Skin of body (tissue), 3 donors: ENCODE measurements at places on chromosomes 16 and 17. TPM values are rescaled to one million over a fixed set of nuclear protein-coding genes. Genes with fewer than 3 reads are reported as not detected.

- no peak for DNase-seq
These were observed 1.1 kb upstream of the RASD1 start for GRCh38 chr17:17497065-17497844.

GRCh38 chr17:77736199-77736585 lies 222.3 kb upstream of the TNRC6C start:
- no peak for DNase-seq

DNA sequence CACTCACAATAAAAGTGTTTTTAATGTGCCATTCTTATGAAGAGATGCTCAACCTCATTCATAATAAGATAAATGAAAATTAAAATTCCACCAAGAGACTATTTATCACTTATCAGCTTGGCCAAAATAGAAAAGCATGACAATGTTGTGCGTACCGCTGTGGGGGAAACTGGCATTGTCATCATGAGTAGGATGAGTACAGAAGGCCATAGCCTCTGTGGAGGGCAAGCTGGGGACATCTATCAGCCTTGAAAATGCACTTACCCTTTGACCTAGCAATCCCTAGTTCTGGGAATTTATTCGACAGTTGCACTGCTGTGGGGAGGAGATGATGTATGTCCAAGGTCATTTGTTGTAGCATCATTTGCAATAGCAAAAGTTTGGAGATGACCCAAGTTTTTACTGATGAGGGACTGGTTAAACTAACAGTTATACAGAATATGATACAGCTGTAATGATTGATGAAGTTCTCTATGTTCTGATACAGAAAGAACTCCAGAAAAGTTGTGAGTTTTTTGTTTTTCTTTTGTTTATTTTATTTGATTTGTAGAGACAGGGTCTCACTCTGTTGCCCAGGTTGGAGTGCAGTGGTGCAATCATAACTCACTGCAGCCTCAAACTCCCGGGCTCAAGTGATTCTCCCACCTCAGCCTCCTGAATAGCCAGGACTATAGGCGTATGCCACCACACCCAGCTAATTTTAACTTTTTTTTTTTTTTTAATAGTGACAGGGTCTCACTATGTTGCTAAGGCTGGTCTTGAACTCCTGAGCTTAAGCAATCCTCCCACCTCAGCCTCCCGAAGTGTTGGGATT lies 13.7 kb upstream of the PRKCB start:
- DNase-seq = no peak

DNA sequence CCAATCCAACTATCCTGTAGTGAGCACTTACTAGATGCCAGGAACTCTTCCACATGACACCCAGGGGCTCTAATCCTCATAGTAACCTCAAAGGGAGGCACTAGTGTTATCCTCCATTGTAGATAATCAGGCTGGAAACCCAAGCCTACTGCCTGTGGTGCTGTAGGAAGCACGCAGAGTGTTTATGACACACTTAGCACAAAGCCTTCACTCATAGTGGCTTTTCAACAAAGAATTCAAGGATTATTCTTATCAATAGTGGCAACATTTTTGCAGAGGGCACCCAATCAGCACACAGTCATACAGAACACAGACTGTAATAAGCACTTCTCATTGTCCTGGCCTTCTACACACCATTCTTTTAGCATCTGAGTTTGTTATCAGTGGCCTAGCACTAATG lies 18.5 kb upstream of the SOX9 start:
- DNase-seq = no peak

GRCh38 chr16:85153046-85153445 lies 40.8 kb upstream of the CIBAR2 start:
- no peak for DNase-seq

- no peak for DNase-seq
These were observed 696 bp upstream of the PSMC5 start for GRCh38 chr17:63826468-63827001.

- DNase-seq = no peak
These were observed 270.1 kb downstream of the SOX9 start for GRCh38 chr17:72390675-72391508.

DNA sequence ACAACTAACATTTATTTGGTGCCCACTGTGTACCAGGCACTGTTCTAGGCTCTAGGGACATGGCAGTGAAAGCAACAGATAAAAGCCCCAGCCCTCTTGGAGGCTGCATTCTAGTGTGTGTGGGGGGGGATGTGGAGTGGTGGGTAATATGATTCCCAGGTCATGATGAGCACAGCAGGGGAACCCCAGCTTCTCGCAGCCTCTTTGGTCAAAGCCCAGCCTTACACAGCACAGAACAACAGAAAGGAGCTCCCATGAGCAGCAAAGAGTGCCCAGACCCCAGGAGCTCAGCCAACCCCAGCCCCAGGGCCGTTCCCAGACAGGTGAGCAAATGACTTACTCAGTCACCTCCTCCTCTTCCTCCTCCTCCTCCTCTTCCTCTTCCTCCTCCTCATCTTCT lies 21.9 kb downstream of the CNGB1 start:
- DNase-seq = no peak

DNA sequence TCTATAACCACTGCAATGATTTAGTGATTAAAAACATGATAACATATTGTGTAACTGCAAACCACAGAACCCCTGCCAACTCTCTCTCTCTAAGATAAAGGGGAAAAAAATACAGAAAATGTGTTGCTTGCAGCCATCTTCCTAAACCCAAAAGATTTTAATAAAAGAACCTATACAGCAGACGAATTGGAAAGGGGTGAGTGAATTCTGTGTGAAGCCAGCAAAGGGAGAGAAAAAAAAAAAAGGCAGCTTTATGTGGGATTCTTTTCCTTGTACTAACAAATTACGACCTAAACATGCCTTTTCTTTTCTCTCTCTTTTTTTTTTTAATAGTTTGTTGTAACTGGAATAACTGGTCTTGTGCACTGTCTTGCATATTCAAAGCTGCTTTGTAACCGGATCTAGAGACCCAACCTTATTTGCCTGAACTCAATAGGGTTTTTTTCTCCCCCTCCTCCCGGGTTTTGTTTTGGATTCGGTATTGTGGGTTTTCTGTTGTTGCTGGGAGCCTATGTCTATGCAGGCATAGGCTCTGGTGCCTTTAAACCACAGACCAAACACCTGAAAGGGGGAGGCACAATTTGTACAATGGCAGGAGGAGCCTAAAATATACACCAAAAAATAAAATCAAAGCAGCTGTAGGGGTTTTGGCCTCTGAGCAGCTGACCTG lies 7.0 kb upstream of the ZFHX3 start:
- no peak for DNase-seq

GRCh38 chr17:28718333-28719020 lies 809 bp upstream of the RAB34 start:
- peak; percentile 79 for DNase-seq

GRCh38 chr17:7296189-7296861 lies 1.9 kb upstream of the YBX2 start:
- no peak for DNase-seq

GRCh38 chr16:13902677-13903076 lies 17.3 kb upstream of the ERCC4 start:
- no peak for DNase-seq

DNA sequence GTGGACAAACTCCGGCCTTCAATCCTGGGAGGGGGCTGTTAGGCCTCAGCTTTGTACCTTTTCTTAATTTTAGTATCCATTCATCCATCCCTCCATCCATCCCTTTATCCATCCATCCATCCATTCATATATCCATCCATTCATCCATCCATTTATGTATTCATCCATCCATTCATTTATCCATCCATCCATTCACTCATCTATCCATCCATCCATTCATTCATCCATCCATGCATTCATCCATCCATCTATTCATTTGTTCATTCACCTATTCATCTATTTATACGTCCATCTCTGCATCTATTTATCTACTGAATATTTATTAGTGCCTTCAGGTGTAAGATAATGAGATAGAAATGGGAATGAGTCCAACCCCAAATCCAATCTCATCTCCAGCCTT lies 26.0 kb upstream of the MMP2 start:
- no peak for DNase-seq

DNA sequence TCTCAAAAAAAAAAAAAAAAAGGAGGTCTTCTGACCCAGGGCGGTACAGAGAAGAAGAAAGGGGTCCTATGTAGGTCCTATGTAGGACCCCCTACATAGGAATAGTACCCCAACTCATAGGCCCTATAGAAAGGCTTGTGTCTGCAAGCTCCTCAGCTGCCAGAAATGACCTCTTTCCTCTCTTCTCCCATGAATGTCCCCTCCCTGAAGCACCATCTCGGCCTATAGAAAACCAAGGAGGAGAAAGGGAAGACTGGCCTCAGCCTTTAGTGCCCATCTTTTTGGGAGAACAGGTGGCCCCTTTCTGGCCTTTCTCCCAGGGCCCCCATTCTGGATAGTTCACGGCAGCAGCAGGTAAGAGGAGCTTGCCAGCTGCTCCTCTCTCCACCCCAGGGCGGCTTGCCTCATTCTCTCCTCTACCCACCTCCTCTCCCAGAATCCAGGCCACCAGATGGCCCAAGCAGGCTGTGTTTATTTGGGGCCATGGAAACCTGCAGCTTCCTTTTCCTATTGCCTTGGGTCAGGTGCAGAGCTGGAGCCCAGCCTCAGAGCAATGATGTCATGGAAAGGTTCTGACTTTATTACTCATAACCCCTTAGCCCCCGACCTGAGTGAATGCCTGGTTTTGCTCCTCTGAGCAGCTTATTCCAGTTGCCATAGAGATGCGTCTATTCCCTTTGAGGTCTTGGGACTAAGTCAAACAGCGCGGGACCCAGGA lies 1.6 kb upstream of the MRPL58 start:
- DNase-seq = peak; percentile 59

DNA sequence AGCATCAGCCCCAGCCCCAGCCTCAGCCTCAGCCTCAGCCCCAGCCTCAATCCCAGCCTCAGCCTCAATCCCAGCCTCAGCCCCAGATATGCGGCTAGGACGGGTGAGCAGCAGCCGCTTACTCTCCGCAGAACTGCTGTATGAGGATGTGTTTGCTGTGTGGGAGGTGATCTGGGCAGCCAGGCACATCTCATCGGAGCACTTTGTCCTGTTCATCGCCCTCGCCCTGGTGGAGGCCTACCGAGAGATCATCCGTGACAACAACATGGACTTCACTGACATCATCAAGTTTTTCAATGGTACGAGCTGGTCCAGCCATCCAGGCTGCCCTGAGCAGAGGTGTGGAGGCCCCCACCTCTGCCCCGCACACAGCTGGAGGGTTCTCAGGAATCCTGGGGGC lies 22.0 kb downstream of the MNT start:
- DNase-seq = no peak

DNA sequence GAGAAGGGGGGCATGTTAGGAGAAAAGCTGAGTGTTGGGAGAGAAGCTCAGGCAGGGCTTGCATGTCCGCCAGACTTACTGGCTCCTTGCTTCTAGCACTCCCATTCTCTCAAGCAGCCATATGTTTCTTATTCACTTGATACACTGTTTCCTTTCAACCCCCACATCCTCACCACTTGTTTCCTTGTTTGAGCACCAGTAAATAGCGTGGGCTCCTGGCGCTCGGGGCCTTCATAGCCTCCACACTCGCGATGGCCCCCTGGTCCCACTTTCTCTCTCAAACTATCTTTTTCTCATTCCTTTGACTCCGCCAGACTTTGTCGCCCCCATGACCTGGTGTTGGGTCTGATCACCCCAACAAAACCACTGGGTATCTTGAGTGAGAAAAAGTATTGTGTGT lies 16.6 kb downstream of the ATP5PD start:
- no peak for DNase-seq

GRCh38 chr16:89313583-89313982 lies 96.1 kb downstream of the ZNF778 start:
- DNase-seq = no peak

DNA sequence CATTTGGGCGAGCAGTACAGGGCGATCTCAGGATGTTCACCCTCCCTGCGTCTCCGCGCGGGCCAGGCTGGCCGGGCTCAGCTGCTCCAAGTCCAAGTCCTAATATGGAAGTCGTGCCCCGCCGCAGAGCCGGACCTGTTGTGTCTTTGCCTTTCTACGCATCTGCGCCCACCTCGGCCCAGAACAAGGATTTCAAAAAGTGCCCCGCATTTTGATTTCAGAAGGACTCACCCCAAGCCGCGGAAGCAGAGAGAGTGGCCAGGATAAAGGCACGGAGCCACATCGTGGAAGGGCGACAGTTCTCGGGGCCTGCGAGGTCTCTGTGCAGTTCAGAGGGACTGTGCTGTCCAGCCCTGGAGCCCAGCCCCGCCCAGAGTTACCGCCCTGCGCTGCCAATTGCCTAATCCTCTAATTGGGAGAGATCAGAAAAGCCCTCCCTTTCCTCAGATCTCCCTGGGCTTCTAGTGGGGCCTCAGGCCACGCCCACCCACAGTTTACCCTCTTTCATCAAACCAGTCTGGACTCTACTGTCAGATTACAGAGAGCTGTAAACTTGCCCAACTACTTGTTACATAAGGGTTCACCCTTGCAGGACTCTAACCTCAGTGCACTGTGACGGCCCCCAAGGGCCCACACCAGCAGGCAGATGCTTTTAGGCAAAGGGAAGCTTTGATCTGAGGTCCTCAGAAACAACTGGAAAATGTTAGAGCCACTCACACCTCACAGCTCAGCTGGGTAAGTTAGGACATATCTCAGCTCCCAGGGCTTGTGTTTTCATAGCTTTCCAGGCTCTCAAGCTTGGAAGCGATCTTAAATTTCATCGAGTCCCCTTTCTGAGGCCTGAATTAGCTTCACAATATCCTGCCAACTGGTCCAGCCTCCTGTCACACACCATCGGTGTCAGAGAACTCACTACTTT lies at the start of gene CES1:
CES1 (minus strand) TSS at position 324 of the 919 bp plus-strand sequence; CDS start at position 283, 41 bp downstream.
- no peak for DNase-seq

DNA sequence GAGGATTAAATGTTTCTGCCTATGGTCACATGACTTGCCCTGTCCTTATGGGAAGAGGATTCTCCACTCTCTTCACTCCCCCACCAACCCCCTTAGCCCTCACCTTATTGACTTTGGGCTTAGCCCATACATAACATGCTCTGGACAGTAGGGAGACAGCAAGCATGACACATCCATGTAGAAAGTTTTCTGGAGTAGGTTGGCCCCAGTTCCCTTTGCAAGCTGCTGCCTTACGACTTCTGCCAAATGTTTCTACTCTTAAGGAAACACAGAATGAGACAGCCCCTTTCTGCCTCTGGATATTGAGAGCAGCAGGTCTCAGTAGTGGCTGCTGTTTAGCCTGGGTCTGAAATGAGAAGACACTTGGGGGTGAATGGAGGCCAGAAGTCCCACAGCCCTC lies 282.2 kb downstream of the MAP2K6 start:
- DNase-seq = peak; percentile 23

- no peak for DNase-seq
These were observed 38.1 kb downstream of the MRPS23 start for GRCh38 chr17:57811638-57812280.

DNA sequence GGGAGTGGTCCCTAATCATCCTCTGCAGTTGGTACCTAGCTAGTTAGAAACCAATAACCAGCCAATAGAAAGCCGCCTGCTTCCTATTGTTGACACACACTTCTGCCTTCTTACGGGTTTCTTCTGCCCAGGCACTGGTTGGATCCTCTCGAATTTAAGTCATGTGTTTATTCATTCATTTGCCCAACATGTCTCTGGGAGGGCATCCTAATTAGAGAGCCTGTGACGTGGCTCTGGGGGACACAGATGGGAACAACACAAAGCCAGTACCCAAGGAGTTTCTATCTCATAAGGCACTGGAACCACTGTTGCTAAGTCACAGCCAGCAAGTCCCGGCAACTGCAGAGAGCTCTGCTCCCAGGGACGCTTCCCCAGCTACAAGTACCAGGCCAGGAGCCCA lies 300.7 kb upstream of the TNRC6C start:
- no peak for DNase-seq

The SPPL2C gene
- total RNA-seq = not detected

The VMO1 gene
- total RNA-seq = 1.6 TPM

The TNFRSF17 gene
- total RNA-seq = 0.30 TPM

The EPX gene
- 1.9 TPM for total RNA-seq

The C16orf54 gene
- total RNA-seq = 0.99 TPM

The GJC1 gene
- total RNA-seq = 19.9 TPM

The TNFRSF13B gene
- total RNA-seq = not detected

The CACNA1H gene
- total RNA-seq = 12.6 TPM

The B3GNT9 gene
- 14.8 TPM for total RNA-seq
